ENCODE measurements at places on chromosomes 7 and 10.

- DNase-seq, result no peak
Observed at GRCh38 chr10:91409069-91409868, 875 bp upstream of the HECTD2 start.

- no peak for DNase-seq
Observed at GRCh38 chr10:43110338-43111071, 27.7 kb upstream of the CSGALNACT2 start.

DNA sequence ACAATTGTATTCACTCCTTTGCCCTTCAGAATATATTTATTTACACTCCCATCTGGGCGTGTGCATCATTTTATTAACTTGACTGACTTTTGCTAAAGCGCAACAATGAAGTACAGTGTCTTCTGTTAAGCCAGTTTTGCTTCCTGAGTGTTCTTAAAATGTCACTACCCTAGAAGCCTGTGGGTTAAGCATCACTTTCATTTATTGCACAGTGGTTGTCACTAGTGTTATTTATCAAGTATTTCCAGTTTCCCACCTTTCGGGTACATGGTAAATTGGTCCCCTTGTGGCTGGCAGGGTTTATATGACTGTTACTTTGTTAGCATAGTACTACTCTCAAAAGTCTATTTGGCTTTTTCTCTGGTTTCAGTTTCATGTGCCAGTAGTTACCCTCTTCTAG, 3.3 kb downstream of the HILPDA start:
- DNase-seq, result no peak

DNA sequence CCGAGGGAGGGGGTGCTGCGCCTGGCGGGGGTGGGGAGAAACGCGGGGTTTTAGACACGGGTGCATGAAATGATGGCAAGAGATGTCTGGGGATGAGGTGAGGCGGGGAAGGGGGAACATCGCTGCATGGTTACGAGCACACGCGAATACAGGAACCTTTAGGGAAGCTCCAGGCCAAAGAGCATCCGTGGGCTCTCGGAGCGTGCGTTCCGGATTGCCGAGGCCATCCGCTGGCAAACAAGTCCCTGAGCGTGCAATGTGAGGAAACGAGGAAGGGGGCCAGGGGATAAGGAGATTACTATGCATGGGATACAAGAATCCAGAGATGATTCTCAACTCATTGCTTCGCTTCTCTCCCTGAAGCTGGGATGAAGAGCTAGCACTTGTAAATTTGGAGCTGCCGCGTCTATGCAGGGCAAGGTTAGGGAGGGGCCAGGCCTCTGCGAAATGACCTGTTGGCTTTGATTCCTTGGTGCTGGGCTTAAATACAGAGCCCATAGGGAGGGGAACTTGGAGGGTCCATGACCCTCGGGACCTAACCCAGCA, 520 bp upstream of the WNT2 start:
- DNase-seq, result no peak

- DNase-seq, result no peak
Observed at GRCh38 chr10:121503587-121504051, 94.6 kb downstream of the FGFR2 start.

DNA sequence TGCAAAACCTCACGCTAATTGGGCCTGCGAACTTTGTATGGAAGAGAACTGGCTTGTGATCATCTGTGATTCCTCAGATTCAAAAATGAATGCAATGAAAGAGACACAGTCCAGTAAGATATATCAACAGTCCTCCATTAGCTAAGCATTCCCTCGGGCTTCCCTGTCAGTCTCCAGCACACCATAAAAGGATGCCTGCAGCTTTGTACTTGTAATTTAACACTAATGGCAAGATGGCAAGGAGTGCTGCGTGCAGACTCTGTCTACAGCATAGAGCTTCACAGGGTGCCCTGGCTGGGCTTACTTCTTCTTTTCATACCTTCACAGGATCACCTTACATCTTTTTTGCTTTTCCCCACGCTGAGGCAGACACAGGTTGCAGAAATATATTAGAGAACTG, 200.0 kb downstream of the GFRA1 start:
- no peak for DNase-seq

DNA sequence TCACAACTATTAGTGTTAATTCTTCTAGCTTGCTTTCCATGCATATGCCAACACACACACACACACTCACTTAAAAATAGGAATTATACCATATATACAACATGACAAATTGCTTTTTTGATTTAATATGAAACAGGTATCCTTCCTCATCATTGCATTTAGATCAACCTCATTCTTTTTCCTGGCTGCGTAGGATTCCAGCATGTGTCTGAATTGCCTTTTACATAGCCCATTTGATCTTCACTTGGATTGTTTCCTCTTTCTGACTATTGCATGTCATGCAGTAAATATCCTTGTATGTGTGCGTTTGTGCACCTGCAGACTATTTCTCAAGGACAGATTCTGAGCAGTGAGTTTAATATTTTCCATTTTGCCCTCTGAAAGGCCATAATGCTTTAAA, 28.2 kb downstream of the TACR2 start:
- no peak for DNase-seq

- no peak for DNase-seq
Observed at GRCh38 chr10:78162853-78163252, 129.2 kb downstream of the RPS24 start.

GRCh38 chr10:104337985-104338735, at the start of gene ITPRIP:
TSS of gene ITPRIP (minus strand) at chr10:104338465. CDS start at chr10:104316051, 22,414 bp downstream.
- peak; percentile 53 for DNase-seq

DNA sequence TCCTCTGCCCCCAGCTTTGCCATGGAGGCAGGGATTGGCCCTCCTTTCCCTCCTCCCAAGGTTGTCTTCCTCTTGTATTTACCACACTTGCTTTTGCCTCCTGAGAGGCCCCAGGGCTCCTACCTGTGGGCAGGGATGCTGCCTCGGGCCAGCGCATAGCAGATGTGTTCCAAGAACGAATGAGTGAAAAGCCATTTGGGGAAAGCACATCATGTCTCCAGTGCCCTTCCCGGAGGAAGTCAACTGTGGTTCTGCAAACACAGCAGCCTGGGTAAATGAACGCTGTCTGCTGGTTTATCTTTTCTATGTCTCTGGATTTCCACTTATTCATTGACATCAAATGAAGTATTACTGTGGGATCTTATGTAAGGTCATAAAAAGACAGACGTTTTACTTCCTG, 161.7 kb downstream of the FANK1 start:
- DNase-seq, result no peak

DNA sequence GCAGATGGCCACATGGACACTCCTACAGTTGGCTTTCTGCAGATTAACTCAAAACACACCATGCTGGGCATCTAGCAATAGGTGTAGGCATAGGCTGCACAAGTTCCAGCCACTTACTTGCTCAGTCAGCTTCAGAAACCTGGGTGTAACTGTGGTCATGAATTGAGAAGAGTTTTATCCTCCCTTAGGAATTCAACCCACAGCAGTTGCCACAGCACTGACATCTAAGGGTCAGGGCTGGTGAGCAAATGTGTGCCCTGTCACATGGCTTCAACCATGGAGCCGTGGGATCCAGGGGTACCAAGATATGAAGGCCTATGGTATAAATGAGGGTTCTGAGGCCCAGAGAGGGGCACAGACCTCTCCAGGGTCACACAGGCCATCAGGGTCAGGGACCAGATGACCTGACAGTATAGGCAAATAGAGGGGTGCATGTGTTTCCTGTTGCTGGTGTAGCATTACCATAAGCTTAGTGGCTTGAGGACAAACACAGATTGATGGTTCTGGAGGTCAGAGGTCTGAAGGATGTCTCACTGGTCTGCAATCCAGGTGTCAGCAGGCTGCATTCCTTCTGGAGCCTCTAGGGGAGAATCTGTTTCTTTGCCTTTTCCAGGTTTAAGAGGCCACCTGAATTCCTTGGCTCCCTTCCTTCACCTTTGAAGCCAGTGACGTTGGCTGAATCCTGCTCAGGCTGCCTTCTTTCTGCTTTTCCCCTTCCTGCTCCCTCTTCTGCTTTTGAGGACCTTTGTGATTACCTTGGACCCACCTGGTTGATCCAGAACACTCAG, 24.1 kb downstream of the MINDY4 start:
- no peak for DNase-seq

GRCh38 chr7:68245688-68246087, 1249.1 kb downstream of the TYW1 start:
- no peak for DNase-seq

DNA sequence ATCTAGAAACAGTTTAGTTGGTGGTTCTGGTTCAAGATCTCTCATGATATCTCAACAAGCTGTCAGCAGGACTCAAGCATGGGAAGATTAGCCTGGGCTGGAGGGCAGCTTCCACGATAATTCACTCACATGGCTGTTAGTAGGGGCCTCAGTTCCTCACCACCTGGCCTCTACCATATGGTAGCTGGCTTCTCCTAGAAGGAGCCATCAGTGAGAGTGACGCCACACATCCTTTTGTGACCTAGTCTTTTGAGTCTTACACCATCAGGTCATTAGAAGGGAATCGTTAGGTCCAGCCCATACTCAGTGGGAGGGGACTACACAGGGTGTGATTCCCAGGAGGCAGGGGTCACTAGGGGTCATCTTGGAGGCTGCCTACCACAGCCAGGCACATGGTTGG, 239.3 kb upstream of the PLPP4 start:
- DNase-seq, result no peak

DNA sequence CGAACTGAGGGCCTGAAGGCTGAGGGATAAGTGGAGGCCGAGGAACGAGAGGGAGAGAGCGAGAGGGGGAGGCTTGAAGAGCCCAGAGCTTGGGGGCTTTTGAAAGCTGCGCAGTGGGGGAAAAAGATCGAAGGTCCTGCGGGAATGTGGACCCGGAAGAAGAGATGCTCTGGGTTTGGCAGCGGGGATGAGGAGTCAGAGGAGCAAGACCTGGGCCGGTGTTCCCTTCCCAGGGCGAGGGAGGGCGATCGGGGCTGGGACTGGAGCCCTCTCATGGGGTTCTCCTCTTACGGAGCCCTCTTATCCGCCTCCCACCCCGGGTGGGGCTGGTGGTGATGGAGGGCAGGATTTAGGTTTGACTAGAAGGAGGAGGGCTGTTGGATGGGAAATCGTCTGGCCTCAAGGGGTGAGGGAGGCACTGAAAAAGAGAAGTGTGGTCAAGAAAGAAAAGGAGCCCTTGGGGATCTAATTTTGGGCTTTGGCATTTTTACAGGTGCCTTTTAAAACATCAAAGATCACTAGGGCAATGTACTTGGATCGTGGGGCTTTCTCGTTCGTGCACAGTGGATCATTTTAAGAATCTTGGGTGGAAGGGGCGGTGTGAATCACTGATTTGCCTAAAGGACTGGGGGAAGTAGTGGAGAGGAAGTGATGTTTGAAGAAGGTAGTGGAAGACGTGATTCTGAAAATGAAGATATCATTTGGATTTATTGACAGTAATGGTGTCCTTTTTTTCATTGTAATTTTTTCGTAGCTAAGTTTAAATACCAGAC, 637 bp downstream of the SAMD8 start:
- DNase-seq, result peak; percentile 23

GRCh38 chr10:93915598-93915997, 21.8 kb downstream of the SLC35G1 start:
- no peak for DNase-seq

GRCh38 chr7:130277763-130278643, 11.3 kb downstream of the CPA2 start:
- DNase-seq, result no peak

- DNase-seq, result no peak
Observed at GRCh38 chr7:51080216-51080615, 236.4 kb downstream of the COBL start.

DNA sequence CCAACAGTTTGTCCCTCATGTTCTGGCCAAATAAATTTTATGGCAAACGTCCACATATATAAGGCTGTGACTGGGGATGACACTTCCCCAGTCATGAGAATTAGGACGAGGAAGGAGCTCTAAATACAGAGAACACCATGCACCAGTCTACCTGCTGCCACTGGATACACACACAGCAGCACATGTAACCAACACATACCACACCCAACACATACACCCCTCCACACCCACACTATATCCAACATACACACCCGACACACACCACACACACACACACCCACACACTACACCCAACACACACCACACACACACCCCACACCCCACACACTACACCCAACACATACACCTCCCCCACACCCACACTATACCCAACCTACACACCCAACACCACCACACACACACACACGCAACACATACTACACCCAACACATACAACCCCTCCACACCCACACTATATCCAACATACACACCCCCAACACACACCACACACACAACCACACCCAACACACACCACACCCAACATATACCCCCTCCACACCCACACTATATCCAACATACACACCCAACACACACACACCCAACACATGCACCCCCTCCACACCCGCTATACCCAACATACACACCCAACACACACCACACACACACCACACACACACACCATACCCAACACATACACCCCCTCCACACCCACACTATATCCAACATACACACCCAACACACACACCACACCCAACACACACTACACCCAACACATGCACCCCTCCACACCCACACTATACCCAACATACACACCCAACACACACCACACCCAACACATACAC, 74.1 kb downstream of the HIPK2 start:
- DNase-seq, result no peak

DNA sequence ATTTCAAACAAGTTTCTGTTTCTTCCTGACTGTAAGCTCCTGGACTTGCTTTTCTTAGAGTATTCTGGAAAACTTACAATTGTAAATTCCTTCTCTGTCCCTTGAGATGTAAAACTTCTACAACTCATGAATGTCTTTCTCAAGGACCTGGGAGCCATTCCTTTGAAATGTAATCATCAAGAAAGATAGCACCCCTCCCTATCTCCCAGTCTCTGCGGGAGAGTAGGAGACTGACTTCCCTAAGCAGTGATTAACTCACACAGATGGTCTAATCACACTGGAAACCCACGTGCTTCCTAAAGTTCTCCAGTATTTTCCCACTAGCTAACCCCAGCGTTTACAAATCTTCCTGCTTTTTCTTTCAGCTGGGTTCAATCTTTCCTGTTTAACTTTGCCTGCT, 549.4 kb downstream of the SORCS1 start:
- no peak for DNase-seq

DNA sequence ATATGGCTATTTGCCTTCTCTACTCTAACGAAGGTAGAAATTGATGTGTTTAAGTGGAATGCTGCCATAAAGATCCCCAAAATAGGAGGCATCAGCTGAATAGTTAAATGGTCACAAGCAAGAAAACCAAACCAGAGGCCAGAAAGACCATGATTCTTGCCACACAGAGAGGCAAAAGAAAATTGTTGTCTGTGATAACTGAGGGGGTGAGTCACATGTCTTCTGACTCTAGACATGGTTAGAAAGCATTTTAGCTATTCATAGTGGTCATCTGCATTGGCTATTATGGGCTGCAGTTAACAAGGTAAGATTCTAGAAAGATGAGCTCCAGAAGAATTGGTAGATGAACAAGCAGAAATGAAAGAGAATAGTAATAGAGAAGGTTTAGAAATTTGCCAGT, 361.4 kb upstream of the NPSR1 start:
- DNase-seq, result no peak

DNA sequence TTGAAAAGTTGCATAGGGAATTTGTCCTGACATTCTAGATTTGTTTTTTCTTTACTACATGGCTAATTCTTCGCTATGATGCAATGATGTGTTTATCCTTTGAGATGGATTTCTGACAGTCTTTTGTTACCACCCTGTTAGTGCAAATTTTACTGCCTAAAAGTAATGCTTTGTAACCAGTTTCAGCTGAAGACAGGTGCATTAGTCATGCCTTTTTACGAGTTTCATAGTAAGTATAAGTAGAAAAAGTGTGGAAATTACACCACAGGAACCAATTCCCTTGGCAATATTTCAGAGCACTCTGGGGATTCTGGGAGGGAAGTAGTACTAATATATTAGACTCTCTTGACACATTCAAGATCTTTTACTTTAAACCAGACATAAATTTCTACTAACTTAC, 257.8 kb upstream of the DKK1 start:
- no peak for DNase-seq

All from hematopoietic multipotent progenitor cell treated with erythropoietin and hydrocortisone succinate and interleukin-3 and kit ligand, for 17 days (in vitro differentiated cells).